Renal pelvis (tissue), 12 donors: ENCODE measurements at places on chromosomes 11 and 22. TPM values are rescaled to one million over a fixed set of nuclear protein-coding genes. Genes with fewer than 3 reads are reported as not detected.

The SERPINH1 gene
- polyA plus RNA-seq: 325 TPM

The MUS81 gene
- polyA plus RNA-seq: 50.2 TPM

The GRAP2 gene
- 1.5 TPM for polyA plus RNA-seq

DNA sequence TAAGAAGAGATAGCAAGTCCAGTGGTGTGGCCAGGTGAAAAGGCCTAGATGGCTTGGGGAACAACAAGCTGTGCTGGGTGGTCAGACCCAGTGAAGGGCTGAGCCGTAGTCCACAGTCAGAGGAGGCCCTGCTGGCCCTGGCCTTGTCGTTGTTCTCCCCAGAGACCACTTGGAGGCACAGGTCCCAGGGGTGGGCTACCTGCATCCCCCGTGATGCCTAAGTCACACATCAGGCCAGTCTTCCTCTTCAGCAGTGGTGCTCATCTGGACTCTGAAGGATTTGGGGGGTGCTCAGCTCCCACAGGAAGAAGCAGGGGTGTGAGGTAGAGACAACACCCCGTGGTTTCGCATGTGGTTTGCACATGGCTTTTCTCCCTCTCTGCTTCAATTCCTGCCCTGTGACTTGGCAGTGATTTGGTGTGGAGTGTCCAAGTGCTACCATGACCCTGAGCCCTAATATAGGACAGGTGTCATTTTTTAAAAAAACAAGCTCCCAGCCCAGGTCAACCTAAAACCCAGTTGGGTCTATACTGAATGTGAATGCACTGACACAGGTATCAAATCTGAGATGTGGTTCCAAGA lies 51.0 kb downstream of the ALX4 start:
- DNase-seq: no peak

GRCh38 chr11:95435628-95436353 lies 204.8 kb upstream of the SESN3 start:
- peak; percentile 35 for DNase-seq

GRCh38 chr11:126156814-126157213 lies 54.6 kb downstream of the RPUSD4 start:
- DNase-seq: no peak

DNA sequence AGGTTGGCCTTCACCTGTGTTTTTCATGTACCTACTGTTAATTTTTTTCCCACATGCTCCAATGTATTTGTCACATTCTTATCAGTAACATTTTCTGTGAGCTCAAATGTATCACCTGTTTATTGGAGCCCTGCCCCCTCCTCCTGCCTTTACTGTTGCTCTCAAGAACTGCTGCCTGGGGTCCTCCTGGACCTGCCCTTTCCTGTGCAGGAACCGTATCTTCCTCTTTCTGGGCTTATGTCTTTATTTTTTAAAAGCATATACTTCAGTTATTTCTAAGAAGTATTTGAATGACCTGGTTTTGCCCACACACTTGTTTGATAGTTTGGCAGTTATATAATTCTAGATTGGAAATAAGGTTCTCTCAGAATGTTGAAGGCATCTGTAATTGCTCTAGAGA lies 5.9 kb downstream of the FAM118B start:
- no peak for DNase-seq

- DNase-seq: no peak
These were observed 2.2 kb downstream of the PLAAT5 start for GRCh38 chr11:63488789-63489188.

- DNase-seq: peak; percentile 44
These were observed 205.3 kb downstream of the MN1 start for GRCh38 chr22:27596133-27596870.

- no peak for DNase-seq
These were observed 7.9 kb upstream of the AGBL2 start for GRCh38 chr11:47723041-47723440.

- no peak for DNase-seq
These were observed 13.7 kb downstream of the CYP2D6 start for GRCh38 chr22:42116848-42117424.

DNA sequence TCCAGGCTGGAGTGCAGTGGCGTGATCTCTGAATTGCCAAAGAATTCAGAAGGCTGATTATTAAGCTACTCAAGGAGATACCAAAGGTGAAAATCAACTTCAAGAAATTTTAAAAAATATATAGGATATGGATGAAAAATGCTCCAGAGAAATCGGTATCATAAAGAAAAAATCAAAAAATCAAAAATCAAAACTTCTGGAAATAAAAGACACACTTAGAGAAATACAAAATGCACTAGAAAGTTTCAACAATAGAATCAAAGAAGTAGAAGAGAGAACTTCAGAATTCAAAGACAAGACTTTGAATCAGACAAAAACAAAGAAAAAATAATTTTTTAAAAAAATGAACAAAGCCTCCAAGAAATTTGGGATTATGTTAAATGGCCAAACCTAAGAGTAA lies 45.6 kb upstream of the CLTCL1 start:
- no peak for DNase-seq

- no peak for DNase-seq
These were observed 5.4 kb downstream of the ARAP1 start for GRCh38 chr11:72746821-72747220.

GRCh38 chr11:58939277-58939676 lies at the start of gene GLYATL1:
Gene GLYATL1 (plus strand): TSS chr11:58939488. CDS start chr11:58947088, 7,600 bp downstream.
- no peak for DNase-seq

GRCh38 chr11:101321222-101321621 lies 191.6 kb upstream of the PGR start:
- no peak for DNase-seq

GRCh38 chr11:69403556-69404215 lies 77.8 kb upstream of the LINC01488 start:
- no peak for DNase-seq

DNA sequence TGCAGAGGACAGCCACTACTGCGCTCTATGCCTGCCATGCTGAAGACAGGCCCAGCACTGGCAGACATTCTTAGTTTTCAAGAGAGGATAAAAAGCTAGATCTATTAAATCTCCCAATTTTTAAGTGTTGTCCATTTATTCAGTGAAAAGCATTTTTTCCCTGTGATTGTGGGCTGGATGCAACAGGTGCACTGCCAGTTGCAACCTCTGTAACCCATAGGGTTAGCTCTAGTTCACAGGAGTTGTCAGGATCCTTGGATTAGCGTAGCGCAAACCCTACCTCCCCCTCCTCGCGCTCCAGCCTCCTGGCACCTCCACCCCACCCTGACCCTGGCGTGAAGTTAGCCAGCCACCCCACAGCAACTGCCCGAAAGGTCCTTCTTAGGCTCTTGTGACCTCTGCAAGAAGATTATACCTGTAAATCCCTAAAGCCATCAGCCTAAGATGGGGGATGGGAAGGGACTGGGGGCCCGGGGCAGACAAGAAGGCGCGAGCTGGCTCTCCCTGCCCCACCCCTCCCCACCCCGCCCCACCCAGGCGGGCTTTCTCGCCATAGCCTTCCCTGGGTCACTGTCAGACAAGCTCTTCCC lies 30.9 kb downstream of the EIF3F start:
- DNase-seq: no peak

GRCh38 chr11:127074151-127074761 lies 73.7 kb upstream of the KIRREL3 start:
- DNase-seq: peak; percentile 71

DNA sequence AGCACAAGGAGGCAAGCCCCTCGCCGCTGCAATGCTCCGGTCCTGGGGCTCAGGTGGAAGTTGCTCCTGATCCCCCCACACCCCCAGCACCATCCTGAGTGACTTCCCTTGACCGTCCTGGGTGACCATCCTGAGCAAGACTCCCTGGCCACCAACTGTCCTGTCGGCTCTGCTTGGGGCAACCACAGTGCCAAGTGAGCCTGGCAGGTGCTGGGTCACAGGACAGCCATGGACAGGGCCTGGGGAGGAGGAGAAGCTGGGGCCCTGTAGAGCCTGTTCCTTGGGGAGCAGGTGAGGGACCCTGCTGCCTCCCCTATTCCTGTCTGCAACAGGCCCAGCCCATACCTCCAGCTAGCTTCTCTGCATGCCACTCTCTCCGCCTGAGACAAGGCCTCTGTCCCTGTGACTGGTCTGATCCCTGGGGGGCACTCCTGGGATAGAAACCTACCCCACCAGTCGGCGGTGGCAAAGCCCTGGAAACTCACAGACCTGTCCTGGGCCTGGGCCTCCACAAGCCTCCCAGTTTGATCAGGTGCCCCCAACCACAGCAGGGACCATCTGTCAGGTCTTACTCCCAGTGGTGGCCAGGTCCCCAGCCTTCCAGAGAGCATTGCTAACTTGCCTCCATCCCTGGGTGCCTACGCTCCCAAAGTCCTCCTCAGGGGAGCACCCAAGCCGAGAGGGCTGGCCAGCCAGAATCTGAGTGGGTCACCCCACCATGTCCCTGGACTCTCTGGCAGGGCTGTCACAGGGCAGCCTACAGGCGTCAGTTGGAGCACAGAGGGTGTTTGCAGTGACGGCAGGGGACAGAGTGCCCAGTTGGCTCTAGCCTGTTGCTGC lies 68.7 kb upstream of the WNT7B start:
- DNase-seq: no peak
